Frontal cortex (tissue), 4 donors: ENCODE measurements at places on chromosomes 2 and 18.

DNA sequence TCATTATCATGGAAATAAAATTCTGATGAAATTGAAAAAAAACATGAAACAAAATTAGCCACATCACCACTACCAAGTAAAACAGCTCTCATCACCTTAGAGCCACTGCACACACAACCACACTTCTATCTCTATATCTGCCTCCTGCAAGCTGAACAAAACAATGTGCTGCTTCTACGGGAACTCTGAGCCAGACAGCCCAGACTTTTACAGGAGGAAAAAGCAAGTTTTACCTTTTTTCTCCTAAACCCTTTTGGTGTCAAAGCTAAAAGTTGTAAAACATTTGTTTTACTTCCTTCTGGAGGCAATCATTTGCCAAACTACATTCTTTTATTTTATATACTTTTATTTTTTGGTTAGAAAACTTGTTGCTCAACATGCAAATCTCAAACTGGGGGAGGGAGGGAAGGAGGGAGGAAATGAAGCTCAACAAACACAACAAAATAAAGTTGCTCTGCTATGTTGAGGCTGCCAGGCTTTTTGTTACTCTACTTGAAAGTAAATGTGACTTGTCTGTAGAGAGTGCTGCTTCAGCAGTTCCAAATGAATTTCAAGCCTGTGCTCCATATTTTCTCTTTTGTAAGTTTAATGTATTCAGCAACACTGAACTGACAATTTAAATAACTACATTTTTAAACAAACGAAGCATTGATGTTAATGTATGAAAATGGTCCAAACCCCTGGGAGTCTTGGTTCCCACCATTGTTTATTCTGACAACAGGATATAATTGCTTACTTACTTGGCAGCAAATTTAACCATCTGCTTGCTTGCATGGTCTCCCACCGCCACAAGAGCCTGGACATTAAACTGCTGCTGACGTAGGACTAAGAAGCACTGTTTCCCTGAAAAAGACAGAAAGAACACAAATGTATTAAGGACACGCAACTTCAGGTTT, 24.5 kb downstream of the DARS1 start:
- no peak for DNase-seq

GRCh38 chr2:206438196-206438724, 5.1 kb upstream of the ADAM23 start:
- no peak for DNase-seq

DNA sequence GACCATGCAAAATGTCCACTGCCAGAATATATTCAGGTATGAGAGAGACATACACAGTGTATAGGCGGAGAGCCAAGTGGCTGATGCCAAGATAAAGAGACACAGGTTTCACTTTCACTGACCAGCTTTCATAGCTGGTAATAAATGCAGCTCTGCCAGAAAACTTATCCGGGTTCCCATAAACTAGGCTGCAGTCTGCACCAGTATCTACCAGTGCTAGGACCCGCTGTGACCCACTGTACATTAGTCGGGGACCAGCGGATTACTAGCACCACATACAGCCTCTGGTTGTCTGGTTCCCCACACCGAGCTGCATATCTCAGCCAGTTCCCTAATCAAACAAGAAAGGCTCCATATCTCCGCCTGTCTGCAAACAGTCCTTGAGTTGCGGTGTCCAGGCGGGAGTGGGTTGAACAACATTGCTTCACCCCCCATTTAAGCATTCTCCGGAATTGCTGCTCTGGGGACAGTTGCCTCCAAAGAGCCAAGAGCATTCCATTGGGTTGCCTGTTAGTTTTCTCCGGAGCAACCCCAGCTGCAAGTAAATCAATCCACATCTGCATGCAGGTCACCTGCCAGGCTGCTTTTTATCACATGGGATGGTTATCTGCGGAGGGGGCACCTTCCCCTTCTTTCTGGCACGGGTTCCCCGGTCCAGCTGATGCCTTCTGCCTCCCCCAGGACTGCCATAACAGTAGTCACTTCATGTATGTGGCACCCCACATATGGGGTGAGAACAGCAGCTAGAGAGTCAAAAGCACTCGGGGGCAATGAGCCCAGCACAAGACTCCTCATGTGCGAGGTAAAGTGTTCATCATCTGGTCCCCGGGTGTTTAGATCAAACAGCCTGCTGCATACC, 18.0 kb upstream of the KLHL23 start:
- DNase-seq, result no peak

- no peak for DNase-seq
Observed at GRCh38 chr2:12624905-12625598, 91.7 kb upstream of the TRIB2 start.

- DNase-seq, result no peak
Observed at GRCh38 chr2:108979461-108979860, 9.6 kb downstream of the EDAR start.

GRCh38 chr18:54254265-54254758, 15.0 kb upstream of the POLI start:
- DNase-seq, result no peak

- no peak for DNase-seq
Observed at GRCh38 chr2:3131636-3132326, 245.8 kb downstream of the EIPR1 start.

DNA sequence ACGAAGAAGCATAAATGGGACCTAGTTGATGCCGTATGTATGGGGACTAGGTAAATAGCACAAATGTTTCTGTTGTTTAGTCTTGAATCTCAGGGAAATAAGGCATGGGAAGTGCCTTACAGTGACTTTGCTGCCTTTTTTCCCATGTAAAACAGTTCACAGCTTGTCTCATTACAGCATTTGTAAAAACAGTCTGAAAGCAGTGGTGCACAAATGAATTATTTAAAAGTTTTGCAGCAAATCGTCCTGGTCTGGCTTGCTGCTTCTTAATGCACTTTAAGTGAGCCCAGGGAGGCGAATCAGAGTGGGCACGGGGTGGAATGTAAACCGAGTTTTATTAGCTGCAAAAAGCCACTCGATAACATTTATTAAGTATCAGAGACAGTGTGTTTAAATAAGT, 302.0 kb upstream of the ETAA1 start:
- no peak for DNase-seq

DNA sequence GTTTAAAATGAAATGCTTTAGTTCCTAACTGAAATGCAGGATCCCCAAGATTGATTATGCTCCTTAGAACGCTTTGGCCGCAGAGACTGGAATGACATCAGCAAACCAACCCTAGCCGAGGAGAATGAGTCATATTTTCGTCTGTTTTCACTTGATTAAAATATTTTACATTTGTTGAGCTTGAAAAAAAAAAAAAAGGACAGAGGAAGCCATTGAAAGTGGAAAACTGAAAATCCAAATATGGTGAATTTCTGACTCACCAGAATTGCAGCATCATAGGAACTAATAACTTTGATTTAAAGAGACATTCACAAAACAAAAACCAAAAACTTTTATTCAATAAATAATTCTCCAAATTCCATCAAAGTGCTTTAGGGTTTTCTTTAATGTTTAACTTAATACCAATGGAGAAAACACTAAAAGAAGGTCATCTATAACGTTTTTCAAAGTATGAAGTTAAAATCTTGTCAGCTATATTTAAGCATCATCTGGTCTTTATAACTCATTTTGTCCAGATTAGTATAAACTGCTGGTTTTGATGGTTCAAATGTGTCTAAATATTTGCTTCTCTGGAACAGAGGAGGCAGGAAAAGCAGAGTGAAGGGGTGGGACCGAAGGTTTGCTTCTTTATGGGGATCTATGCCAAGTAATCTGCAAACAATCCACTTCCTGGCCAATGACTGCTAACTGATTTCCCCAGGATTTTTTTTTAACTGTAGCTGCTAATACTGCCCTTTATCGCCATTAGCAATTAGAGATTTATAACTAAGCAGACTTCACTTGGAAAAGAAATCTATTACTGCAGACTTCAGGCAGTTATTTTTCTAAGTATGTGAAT, 30.9 kb upstream of the COL5A2 start:
- no peak for DNase-seq

GRCh38 chr2:106664669-106665068, 177.5 kb downstream of the CD8B2 start:
- DNase-seq, result no peak

- no peak for DNase-seq
Observed at GRCh38 chr2:166376873-166377272, 1.1 kb upstream of the SCN9A start.

DNA sequence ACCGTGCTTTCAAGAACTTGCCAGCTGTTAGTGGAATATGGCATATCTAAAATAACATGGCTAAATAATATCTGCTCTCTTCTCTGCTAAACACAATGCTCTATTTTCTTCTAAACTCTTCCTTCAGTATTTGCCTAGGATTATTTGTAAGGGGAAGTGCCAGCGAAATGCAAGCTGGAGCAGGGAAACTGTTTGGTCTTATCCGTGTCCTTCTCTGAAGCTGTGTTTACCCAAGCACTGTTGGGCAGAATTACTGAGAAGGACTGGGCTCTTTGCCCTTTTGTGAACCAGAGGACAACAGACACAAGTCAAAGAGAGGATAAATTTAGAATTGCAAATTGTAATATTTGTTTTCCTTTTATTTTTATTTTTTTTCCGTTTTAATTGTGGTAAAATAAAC, 23.6 kb downstream of the CPO start:
- no peak for DNase-seq

- no peak for DNase-seq
Observed at GRCh38 chr2:73072129-73072395, 550 bp upstream of the SFXN5 start.

GRCh38 chr2:200081236-200081635, 125.9 kb downstream of the MAIP1 start:
- no peak for DNase-seq

DNA sequence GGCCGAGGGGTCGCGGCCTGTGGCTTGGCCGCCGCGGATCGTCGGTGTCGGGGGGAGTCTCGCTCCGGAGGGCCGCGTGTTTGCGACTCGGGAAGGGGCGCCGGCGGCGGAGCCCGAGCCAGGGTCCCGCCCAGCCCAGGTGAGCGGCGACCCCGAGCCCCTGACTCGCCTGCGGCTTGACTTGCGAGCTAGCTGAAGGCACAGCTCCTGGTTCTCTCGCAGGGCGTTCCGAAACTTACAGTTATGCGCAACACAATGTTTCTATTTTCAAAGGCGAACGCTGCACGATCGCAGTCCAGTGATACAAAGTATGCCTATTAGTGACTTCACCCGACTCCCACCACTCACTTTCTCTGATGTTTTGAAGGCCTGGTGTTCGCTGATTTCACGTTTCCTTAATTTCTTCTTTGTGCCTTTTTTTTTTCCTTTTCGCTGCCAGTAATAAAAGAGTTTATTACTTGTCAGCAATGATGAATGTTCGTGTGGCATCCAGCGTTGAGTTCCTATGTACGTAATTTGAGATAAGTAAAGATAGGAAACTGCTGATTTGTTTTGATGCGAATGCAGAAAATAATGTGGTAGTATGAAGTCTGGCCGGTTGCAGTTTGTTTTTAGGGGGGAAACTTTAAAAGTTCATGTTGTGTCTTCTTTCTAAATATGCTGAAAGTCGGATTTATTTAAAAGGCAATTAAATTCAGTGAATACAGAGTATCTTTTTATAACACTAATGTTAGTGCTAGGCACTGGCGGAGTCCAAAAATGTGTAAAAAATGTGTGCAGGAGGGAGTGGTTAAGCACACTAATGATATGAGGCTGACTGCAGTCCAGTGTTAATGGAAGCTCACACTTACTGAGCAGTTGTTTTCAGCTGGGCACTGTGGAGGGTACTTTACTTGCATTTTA, 706 bp downstream of the UBXN2A start:
- no peak for DNase-seq

GRCh38 chr2:23915327-23915726, 11.6 kb downstream of the ATAD2B start:
- no peak for DNase-seq

GRCh38 chr18:25815659-25816058, 274.8 kb downstream of the SS18 start:
- DNase-seq, result no peak

- DNase-seq, result no peak
Observed at GRCh38 chr18:22912149-22912548, 21.0 kb upstream of the RBBP8 start.

GRCh38 chr2:7625392-7626138, 708.4 kb downstream of the RNF144A start:
- no peak for DNase-seq

DNA sequence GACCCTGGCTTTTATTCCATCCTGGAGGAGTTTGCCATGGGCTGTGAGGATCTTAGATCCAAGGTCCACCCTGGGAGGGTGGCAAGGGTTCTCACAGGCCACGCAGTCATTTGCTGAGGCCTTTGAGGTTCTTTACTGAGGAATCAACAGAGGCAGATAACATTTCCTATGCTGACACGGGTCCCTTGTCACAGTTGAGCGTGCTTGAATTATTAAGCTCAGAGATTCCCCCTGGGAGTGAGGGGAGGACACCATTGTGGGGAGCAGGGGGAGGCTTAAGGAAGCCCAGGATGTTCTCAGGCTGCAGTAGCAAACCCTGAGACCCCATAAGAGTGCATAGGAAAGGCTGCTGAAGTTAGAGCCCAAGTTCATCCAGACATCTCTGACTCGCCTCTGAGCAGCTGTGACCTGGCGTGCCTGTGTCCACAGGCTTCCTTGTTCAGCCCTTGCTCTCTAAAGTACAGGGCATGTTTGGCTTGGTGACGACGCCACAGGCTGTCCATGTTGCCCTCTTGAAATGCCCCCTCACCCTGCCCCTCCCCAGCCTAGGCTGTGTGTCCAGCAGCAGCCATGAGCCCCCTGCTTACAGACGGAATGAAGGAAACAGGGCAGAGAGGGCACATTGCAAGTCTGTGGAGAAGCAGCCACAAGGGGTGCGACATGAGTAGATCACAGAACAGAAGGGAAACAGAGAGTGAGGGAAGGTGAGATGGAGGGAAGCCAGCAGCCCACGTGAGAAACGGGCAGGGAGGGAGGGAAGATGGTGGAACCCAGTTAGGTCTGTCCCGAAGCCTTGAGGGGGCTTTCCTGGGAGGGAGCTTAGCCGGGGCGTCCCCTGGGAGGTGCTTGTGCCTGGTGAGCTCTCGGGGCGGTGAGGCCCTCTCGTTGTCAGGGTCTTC, 34.0 kb downstream of the NAPG start:
- DNase-seq, result no peak

DNA sequence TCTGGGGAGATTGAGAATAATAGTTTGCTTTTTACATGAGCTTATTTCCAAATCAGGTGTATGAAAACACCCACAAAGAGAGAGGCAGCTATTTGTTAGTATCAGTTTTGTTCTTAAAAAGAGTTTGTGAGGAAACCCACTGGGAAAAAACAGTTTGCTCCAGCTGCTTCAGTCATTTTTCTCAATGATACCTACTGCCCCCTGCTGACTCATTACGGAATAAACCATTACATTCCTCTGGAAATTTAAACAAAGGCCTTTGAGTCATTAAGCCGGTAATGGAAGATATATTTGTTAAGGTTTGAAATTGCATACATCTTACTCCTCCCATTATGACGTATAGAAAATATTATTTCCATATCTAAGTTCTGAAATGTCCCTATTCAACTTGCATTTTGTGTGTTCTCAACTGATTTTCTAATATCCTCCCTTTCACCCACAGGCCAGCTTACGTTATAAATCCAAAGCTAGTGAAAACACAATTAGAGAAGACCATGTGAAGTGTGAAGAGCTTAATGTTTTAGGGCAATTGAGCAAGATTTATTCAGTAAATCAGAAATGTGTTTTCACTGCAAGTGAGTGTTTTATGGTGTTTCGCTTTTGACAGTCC, 761.6 kb downstream of the DSC3 start:
- no peak for DNase-seq
